ENCODE measurements at places on chromosomes 4 and X.

GRCh38 chr4:146243141-146243882, 29.0 kb downstream of the REELD1 start:
- DNase-seq = peak; percentile 40

DNA sequence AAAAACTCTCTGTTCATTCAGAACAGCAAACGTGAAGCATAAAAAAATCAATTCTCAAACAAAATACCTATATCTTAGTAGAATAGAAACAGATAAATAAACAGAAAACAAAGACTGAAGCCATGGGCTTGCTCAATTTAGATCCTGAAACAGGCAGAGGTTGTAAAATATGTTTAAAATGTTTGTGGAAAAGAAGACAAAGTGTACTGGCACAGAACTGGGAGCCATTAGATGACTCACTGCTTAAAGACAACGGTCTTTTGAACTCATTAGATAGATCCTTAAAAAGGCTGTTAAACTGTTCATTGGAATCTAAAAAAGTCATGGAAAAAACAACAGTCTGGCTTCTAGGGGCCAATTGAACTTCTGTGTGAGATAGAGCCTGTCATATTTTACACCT, 247.0 kb upstream of the NDST4 start:
- no peak for DNase-seq

GRCh38 chrX:135009838-135010237, 12.5 kb downstream of the RTL8B start:
- no peak for DNase-seq

- DNase-seq = no peak
Observed at GRCh38 chrX:62928906-62929305, 422.2 kb downstream of the SPIN4 start.

GRCh38 chrX:151393514-151393913, 3.5 kb upstream of the VMA21 start:
- peak; percentile 22 for DNase-seq

DNA sequence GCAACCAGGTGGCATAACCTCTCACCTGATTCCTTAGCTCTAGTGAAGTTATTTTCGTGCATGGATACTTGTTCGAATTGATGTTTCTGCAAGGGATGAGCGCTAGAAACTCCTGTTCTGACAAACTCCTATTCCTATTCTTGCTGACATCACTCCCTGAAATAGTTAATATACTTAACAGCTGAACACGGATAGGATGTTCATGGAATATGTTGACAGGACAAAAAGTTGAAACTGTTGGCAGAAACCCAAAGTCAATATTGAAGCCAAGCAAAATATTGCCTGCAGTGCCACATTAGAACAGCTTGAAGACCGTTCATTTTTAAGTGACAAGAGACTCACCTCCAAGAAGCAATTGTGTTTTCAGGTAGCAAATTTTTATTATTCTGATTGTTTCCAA, at the start of gene KLKB1:
Gene KLKB1 (plus strand): TSS at position 287 of the 400 bp plus-strand sequence. CDS start 689 bp downstream, outside the sequence.
- DNase-seq = no peak

GRCh38 chr4:77093401-77093800, 17.6 kb upstream of the CCNI start:
- DNase-seq = no peak

DNA sequence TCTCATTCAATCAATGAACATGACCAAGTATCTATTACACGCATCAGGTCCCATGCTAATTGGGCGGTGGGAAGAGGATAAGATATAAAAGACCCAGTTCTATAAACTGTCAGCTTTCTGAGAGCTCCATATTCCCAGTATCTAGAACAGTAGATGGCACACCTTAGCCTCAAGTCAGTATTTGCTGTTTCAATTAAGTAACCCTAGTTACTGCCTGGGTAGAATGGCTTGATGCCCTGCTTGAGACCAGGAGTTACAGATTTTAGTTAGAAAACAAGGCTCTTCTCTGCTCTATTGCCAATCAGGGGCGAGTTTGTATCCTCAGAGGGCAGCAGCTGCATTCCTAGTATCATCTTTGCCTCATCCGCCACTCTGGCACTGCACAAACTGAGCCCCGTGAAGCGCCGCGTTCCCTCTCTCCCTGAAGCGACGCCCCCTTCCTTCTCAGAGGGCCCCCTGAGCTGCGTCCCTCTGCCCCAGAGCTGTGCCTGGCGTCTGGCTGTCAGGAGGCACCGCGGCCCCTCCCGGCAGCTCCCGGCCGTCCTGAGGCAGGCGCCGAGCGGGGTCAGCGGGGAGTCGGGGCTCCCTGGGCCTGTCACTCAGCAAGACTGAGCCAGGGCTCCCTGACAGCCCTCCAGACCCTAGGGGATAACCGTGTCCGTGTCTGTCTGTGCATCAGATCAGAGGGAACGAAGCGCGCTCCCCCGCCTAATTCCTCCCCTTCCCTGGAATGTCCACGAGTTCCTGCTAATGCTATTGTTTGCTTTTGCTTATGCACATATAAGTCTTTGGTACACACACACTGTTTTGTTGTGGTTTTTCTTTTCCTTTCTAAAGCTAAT, 212.4 kb upstream of the TTC29 start:
- no peak for DNase-seq

GRCh38 chrX:7330556-7330955, 182.6 kb upstream of the PUDP start:
- no peak for DNase-seq

- DNase-seq = no peak
Observed at GRCh38 chrX:20715176-20715575, 448.5 kb upstream of the RPS6KA3 start.

- no peak for DNase-seq
Observed at GRCh38 chr4:152594978-152595925, 59.4 kb upstream of the FBXW7 start.

DNA sequence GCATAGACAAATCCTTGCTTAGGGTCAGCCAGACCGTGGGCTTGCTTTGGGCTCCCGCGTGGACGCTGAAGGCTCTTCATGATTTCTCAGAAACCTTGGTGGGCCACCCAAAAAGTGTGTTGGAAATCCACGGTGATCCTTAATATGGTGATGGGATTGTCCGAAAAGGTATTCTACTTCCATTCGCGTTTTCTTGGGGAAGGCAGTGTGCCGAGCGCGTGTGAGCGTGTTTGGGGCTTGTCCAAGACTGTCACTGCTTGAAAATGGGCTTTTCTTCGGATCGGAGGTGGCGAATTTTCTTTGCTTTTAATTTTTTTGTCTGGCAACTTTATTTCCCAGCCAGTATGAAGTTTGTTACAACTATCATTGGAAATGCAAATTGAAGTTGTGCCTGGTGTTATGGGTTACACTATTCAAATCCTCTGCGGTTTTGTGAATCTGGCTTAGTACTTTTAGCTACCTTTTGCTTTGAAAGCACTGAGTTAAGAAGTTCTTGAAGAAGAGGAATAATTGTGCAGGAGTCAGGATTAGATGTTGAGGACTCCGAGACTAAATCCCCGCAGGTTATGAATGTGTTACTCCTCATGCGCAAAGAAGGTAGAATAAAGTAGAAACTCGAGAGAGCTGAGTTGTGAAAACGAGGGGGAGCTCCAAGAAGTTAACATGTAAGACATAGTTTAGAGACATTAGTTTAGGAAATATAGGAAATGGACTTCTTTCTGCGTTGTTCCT, 3.2 kb downstream of the SPRY1 start:
- DNase-seq = no peak

- no peak for DNase-seq
Observed at GRCh38 chr4:76748649-76749048, 149.3 kb downstream of the SOWAHB start.

GRCh38 chr4:8599657-8600056, 7.1 kb downstream of the CPZ start:
- no peak for DNase-seq

DNA sequence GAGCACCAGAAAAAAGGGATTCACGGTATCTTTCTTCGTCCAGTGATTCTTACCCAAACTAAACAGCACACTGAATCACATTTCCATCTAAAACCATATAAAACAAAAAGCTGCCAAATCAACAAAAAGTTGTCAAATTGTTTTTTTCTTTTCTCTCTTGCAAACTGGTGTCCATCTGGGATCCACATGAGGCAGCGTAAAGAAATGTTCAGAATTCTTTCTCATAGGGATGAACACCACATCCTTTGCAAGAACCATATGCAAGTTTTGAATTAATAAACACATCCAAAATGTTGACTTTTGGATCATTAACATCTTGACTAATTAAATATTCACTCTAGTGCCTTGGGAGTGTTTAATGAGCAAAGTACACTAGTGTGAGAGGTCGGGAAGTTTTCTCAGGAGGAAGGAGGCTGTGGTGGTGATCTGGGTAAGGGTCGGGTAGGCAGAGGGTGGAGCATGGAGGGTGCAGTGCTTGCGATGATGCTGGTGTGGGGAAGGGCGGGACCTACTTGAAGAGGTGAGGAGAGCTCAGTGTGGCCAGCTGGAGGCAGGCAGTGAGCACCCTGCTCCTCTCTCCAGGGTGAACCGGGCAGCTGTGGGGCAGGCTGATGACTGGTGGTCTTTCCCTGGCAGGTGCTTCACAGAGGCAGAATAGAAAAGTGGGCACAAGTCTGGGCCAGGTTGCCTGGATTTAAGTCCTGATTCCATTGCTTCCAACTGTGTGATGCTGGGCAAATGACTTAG, 72.8 kb downstream of the NSUN7 start:
- no peak for DNase-seq

GRCh38 chrX:153777261-153778090, 3.4 kb upstream of the SRPK3 start:
- no peak for DNase-seq

- DNase-seq = no peak
Observed at GRCh38 chrX:7889135-7889534, 38.1 kb downstream of the PNPLA4 start.

DNA sequence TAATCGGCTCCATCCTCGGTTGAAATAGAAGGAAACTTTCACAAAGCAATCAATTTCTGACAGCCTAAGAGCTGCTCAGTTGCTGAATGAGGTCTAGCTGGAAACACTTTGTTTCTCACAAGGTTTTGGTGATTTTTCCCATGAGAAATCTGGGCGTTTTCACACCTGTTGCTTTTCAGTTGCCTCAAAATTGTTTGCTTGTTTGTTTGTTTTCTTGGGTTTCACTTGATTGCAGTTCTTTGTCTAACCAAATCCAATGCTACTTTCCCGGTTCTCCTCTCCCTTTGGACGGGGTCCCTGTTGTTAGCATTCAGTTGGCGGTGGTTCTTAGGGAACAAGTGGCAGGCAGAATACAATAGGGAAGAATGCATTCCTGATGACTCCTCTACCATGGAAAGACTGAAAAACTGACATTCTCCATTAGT, 135.5 kb downstream of the PALLD start:
- DNase-seq = no peak

GRCh38 chr4:7364979-7365378, 69.8 kb downstream of the PSAPL1 start:
- DNase-seq = no peak

DNA sequence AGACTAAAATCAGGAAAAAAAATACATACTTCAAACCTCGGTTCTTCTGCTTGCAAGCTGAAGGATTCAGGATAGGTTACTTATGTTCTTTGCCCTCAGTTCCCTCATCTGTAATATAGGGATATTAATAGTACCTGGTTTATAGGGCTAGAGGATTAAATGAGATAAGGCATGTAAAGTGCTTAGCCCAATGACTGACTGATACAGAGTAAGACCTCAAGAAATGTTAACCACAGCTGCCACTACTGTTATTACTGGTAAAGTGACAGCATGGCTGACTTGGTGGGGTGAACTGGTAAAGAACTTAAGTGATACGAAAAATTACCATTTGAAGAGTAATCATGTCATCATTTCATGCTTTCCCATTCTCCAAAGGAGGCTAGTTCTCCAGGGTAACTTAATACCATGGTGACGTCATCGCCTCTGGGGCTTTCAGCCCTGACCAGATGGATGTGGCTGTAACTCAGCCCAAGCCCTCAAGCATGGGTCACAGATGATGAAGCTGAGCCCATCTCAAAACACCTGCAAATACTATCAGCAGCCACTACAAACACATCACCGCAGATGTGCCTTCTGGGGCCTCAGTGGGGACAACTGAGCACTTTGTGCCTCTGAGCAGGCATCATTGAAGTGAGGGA, 44.5 kb upstream of the SCML1 start:
- no peak for DNase-seq

- DNase-seq = no peak
Observed at GRCh38 chr4:31735004-31735403, 1014.8 kb downstream of the PCDH7 start.

DNA sequence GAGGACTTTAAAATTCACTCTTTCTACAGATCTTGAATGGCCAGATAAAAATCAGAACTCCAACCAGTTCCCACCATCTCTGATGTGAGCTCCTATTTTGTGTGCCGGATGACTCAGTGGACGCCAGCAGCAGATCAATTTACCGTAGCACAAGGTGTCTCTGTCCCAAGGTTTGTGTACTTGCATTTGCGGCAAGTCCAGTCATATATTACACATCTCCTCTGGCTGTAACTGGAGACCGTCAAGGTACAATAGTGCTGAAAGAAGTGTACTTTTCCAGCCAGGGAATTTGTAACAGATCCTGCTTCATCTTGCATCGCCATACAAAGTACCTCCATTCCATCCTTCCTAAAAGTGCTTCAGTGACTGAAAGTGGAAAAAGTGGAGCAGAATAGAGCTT, 108.2 kb upstream of the SORBS2 start:
- DNase-seq = no peak

DNA sequence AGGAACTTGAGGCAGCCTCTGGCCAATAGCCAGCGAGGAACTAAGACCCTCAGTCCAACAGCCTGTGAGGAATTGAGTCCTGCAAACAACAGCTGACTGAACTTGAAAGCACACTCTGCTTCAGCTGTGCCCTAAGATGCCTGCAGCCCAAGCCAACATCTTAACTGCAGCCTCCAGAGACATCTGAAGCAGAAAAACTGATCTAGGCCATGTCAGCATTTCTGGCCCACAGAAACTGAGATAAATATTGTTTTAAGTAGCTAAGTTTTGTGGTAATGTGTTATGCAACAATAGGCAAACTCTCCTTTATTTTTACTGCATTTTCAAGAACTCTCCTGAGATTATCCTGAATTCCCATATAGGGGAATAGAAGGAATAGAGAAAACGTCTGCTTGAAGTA, 24.4 kb upstream of the PIGA start:
- no peak for DNase-seq

- DNase-seq = no peak
Observed at GRCh38 chr4:59380841-59381366, 1819.2 kb upstream of the ADGRL3 start.

GRCh38 chr4:74583757-74584156, 138.8 kb downstream of the AREG start:
- no peak for DNase-seq

DNA sequence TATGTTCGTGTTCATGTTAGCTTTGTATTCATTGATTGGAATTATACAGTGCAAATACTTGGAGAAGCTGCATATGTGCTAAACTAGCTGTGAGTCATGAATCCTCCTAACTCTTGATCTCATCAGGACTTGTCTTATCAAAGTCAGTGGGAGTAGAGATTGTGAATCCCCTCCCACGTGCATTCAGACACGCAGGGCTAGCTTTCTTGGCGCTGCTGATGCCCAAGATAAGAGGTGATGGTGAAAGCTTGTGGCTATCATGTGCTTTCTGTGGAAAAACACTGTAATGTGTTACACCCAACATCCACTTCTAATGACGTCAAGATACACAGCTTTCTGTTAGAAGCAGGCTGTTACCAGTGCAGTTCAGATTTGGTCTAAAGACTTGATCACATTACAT, 348.7 kb upstream of the HAND2 start:
- no peak for DNase-seq

GRCh38 chr4:100009490-100009889, 59.4 kb upstream of the H2AZ1 start:
- DNase-seq = no peak

All from stimulated activated CD4-positive, alpha-beta T cell treated with anti-CD3 and anti-CD28 coated beads, Interleukin-15, amount 100 ng/mL, for 1 hour (primary cell).